Activated CD8-positive, alpha-beta memory T cell treated with anti-CD3 and anti-CD28 coated beads for 24 hours (primary cell): ENCODE measurements at places on chromosomes 4 and X.

DNA sequence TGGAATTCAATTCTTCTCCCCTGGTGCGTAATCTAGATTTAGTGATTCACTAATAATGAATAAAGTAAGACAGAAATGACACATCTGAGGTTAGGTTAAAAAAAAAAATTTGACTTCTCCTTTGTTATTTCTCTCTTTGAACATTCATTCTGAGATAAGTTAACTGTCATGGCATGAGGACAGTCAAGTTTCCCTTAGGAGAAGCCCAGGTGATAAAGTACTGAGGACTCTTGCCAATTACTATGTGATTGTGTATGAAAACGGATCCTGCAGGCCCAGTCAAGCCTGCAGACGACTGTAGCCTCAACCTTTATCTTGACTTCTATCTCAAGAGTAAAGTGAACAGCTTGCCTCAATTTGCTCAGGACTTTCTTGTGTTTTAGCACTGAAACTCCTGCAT, 293.2 kb downstream of the PRR32 start:
- DNase-seq: no peak

GRCh38 chr4:1094336-1094690, 19.1 kb downstream of the RNF212 start:
- DNase-seq: no peak

DNA sequence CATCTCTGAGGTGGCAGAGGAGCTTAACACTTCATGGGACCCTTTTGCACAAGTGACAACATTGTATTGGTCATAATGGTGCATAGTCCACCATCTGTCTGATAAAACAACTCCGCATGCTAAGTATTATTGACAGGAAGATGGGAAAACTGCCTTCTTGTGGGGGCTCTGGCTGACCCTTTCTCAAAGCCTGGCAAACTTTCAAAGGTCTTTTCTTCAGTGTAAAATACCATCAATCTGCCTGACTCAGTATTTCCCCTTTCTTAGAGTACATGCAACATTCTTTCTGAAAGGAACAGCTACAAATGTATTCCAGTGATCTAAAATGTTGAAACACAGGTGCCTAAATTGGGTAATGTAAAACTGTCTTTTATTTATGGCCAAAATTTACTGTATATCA, 89.1 kb downstream of the NAA11 start:
- no peak for DNase-seq

GRCh38 chr4:77921701-77922100, 59.1 kb downstream of the MRPL1 start:
- no peak for DNase-seq

GRCh38 chr4:101217353-101218031, 129.8 kb downstream of the PPP3CA start:
- DNase-seq: no peak

DNA sequence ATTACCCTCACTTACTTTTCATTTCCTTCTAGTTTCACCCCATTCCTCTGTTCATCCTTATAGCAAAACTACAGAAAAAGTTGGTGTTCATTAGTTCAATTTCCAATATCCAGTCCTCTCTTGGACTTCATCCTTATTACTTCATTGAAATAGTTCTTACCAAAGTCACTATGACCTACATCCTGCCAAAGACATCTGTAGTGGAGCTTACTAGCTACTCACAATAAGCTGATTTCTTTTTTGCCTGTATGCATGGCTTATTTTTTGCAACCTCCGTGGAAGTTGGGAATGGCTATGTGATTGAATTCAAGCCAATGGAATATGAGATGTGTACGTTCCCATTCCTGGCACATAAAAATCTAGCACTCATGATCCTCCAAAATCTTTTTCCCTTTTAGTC, 4.6 kb upstream of the CDKL2 start:
- DNase-seq: no peak

GRCh38 chr4:137531168-137531985, 917 bp downstream of the PCDH18 start:
- DNase-seq: no peak

DNA sequence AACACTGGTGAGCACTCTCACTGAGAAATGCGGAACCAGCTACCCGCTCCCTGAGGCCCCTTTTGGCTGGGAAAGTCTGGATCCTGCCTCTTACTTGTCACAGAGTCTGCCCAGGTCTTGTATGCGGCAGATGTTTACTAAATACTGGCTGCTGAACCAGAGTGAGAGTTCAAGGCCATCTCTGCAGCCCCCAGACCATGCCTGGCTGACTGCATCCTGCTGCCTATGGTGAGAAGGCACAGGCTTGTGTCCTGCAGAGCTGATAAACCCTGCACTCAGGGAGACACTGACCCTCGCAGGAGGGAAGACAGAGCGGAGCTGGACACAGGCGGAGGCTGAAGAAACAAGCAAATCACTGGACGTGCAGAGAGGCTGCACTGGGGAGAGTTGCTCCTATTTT, 46.5 kb downstream of the JAKMIP1 start:
- DNase-seq: no peak
